Esophagus muscularis mucosa (tissue), 4 donors: ENCODE measurements at places on chromosomes 12 and 14. TPM values are rescaled to one million over a fixed set of nuclear protein-coding genes. Genes with fewer than 3 reads are reported as not detected.

Gene TBPL2
- not detected for total RNA-seq

Gene VRTN
- total RNA-seq = not detected

Gene C12orf60
- total RNA-seq = 0.97 TPM

Gene KRT71
- total RNA-seq = not detected

- no peak for DNase-seq
Measured at GRCh38 chr12:77437206-77437605, 371.8 kb upstream of the E2F7 start.

GRCh38 chr12:113749433-113749815, 216.7 kb downstream of the RBM19 start:
- no peak for DNase-seq

GRCh38 chr14:66046591-66046990, 439.6 kb upstream of the CCDC196 start:
- no peak for DNase-seq

DNA sequence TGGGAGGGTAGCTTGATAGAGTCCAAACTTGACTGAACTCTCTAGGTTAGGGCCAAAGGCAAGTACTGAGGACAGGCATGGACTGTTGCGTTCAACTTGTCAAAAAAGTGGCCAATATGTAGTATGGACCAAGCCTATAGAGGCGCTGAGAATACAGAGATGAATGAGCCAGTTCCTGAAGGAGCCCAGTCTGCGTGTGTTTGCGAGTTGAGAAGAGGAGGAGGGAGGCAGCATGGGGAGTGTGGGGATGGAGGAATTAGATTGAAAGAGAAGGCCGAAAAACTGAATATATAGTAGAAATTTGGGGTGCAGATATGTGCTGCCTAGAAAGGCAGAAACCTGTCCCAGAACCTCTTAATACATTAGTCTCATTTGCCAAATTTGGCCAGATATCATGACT, 412.4 kb downstream of the PCNX1 start:
- DNase-seq = no peak

DNA sequence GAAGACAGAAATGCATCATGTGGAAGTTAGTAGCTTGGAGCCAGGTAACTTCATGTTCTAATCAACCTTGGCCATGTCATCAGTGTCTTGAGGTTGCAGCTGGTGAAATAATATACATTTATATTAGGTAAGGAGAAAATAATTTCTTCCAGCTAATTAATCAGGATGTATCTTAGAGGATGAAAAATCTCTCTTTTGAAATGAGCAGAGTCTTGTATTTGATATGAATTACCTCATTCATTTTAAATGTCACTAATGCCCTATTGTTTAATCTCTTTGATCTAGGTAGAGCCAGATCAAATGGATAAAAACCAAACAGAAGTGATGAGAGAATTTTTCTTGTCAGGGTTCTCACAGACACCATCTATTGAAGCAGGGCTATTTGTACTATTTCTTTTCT, at the start of gene OR4Q2:
Gene OR4Q2 (plus strand): TSS at position 301 of the 400 bp plus-strand sequence.
- DNase-seq = no peak

DNA sequence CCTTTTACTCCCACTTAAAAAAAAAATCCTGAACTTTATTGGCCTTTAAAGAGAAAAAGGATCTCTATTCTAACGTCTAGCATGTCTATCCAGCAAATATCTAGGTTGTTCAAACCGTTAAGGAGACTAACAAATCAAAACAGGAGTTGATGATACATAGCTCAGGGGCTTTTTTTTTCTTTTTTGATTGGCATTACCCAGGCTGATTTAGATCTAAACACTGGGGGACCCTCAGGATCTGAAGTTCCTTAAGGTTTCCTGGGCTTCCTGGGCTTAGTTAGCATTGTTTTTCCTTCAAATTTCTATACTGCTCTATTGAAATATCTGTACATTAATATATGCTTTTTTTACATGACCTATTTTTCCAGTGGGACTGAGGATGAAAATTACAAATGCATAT, 42.3 kb downstream of the EFCAB11 start:
- DNase-seq = no peak

- peak; percentile 96 for DNase-seq
Measured at GRCh38 chr12:95942524-95943329, at the start of gene CCDC38. Gene CCDC38, minus strand, starts transcription at chr12:95942614. Its CDS starts 6,105 bp downstream, at chr12:95936509.

- DNase-seq = no peak
Measured at GRCh38 chr12:103696101-103696500, 109.0 kb downstream of the STAB2 start.

DNA sequence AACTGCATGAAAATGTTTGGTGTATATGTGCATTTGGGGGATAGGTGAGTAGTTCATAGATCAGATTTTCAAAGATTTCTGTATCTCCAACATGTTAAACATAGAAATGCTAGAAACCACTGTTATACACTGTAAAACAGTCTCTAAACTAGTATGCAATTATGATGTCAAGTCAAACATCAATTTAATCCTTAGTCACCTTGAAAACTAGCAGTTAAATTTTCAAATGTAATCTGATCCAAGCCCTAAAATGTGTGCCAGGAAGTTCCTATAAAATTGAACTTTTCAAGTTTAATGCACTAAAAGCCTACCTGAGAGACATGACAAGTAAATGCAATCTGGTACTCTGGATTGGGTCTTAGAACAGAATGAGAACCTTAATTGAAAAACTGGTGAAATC, 14.5 kb downstream of the SLC35F4 start:
- no peak for DNase-seq

DNA sequence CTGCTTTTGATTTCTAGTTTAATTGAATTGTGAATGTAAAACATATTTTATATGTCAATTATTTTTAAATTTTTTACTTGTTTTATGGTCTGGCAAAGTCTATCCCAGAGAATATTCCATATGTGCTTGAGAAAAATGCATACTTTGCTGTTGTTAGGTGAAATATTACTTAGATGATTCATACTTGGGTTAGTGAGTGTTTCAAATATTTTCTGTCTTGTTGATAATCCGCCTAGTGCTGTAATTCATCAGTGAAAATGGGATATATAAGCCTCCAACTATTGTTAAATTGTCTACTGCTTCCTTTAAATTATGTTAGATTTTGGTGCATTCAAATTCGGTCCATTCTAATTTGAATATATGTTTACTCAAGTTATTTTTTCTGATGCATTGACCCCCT, 395.5 kb downstream of the LRFN5 start:
- DNase-seq = no peak

DNA sequence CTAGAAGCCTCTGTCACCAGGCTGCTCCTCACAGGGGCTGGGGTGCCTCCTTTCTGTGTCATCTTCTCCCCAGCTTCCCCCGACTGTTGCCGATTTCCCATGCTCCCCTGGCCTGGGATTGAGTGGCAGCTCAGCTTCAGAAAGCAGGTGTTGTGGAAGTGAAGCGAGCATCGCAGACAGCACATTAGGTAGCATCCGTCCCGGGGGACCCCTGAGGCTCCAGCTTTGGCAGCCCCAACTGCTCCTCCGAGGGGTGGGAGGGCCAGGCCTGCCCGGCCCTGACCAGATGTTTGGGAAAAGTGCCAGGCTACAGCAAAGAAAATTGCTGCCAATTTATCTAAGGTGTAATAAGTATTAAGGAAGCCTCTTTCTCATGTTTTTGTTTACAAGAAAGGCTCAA, 1045.6 kb downstream of the BCL11B start:
- DNase-seq = peak; percentile 72
